ENCODE measurements at places on chromosomes 16 and 17. TPM values are rescaled to one million over a fixed set of nuclear protein-coding genes. Genes with fewer than 3 reads are reported as not detected.

Gene PRR29
- 0.15 TPM for total RNA-seq

Gene PLSCR3
- total RNA-seq = 23.2 TPM

Gene CCL8
- total RNA-seq = 1.2 TPM

Gene ALOX15
- total RNA-seq = not detected

Gene SLC5A10
- under 0.01 TPM for total RNA-seq

Gene OR3A3
- not detected for total RNA-seq

Gene MPP2
- total RNA-seq = 3.0 TPM

Data from smooth muscle cell of the coronary artery (primary cell).